ENCODE measurements at places on chromosomes 13 and 19.

- no peak for DNase-seq
These were observed 66.6 kb upstream of the ZNF527 start for GRCh38 chr19:37304190-37304883.

DNA sequence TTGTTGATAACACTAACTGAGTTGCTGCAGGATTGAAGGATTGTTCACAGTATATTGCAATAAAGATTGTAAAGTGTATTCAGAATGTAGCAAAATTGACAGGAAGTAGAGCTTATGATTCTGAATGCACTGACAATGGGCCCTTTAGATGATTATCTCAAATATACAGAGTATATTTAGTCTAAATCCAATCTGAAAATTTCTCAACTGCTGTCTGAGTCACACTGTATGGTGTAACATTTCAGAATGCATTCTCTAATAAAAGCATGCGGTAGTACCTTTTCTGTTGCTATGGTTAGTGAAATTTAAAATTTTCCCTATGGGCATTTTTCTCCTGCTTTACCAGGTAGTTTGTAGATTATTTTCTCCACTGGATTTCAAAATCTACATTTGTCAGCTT, 365.2 kb downstream of the PCDH17 start:
- DNase-seq: no peak

DNA sequence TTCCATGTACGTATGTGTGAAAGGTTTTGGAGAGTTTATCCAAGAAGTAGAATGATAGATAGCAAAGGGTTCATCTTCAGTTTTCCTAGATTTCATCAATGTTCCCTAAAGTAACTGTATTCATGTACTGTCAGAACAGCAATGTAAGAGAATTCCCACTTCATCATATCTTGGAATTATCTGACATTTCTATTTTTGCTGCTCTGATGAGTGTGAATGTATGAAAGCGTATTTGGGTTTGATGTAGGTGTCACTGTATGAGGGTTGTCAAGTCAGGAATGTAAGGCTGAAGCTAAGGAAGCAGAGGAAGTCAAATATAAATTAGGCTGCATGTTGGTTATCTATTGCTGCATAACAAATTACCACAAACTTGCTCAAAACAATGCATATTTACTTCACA, 7.2 kb upstream of the KATNAL1 start:
- no peak for DNase-seq

DNA sequence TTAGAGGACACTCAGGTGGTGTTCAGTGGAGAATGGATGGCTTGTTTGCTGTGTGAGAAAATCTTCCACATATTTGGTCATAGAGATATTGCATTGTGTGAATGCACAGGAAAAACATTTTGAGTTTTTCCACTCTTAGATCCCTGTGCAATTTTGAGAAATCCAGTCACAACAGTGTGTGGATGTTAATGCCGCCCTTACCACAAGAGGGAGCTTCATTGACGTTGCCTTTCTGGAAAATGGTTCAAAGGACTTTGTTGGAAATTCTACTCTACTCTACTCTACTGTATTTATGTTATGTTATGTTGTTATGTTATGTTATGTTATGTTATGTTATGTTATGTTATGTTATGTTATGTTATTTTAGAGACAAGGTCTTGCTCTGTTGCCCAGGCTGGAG, 13.4 kb downstream of the ZNF20 start:
- DNase-seq: peak; percentile 43

DNA sequence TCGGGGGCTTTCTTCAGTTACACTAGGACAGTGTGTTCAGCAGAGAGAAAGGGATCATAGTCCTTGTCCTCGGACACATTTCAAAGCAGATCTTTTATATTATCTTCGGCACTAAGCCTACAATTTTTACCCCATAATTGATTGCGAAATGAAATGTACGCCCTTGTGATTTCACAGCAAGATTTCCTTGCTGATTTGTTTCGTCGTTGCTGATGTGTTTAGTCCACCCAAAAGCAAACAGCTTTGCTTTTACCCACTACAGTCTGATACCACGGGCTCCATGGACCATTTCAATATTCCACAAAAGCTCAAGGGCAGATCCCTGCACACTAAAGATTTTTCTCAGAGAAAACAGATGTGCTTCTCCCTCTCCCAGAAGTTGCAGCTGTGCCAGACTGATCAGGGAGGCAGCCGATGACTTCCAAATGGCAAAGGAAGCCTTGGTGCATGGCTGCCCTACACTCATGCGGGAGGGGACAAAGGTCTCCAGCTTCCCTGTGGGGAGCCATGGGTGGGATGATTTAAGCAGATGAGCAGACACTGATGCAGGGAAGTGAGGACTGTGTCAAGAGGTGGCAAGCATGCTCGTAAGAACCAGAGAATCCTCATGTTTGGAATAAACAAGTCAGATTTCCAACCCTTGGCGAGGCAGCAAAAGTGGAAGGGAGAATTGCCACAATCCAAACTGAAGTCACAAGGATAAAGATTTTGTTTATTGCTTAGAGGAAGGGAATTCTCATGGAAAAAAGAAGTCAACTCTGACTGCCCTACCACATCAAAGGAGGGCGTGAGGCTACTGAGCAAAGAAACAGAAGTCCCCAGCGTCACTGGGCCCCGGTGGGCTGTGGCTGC, 81.1 kb downstream of the STK24 start:
- no peak for DNase-seq
